ENCODE measurements at places on chromosomes 7 and 10.

GRCh38 chr7:34036051-34036920, 130.9 kb downstream of the BMPER start:
- no peak for DNase-seq

DNA sequence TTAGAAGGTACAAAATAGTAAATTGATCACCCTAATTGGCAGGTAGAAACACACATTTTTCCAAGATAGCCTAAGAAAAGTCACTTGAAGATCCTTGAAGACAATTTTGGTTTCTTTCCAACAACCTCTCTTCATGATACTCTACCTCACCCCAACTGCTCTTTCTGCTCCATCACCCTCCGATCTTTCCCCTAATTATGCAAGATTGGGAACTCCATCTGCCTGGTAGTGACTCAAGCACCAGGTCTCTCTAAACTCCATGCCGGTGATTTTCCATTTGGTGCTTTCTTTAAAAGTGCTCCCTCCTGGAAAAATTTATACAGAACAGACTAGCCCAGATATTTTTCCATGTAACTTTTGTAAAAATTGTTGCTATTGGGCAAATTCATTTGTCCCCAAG, 1.1 kb upstream of the AKR1B1 start:
- no peak for DNase-seq

DNA sequence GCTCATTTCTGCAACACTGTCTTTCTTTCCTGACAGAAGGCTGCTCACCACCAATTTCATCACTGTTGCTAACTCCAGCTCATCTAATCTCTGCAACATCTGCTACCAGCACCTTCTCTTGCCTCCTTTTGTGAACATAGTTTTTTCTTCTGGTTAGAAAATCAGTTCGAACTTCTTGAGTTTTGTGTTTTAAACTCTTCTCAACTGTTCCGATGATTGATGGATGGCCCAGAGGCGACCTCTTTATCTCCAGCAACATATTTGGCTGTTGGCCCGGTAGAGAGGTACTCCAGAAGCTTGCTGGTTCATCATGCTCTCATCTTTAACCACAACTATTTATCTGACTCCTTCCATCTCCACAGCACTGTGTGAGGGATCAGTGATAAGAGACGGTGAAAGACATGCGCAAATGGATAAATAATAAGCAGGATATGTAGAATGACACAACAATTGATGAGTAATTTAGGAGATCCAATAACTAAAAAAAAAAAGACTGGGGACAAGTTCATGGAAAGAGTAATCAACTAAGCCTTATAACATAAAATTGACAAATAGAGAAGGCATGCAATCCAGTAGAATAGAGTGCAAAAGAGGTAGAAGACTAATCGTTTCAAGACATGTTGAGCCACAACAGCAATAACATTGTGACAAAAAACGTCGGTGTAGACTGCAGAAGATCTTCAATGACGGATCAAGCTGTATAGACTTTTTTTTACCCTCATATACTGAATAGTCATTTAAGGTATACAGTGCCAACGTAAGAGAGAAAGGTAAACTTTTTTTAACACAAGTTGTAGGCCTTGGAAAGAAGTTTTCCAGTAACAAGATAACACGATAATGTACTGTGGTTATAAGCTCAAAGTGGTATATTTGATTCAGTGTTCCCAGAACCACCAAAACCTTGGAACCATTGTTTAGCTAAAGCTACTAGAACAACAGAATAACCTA, 152.2 kb downstream of the CRPPA start:
- no peak for DNase-seq

DNA sequence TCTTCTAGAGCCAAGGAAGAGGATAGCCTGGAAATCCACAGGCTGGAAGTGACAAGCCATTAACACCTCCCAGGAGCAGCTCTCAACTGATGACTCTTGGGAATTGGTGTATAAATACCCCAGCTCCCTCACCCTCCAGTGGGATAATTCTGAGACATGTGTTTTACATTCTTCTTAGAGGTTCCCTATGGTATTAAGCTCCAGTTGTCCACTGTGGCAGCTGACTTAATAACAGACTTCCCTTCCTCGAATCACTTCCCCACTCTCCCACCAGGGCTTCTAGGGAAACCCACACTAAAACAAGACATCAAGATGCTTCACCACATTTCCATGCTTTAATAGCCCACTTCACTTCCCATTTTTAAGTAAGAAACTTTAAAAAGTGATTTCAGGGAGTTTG, 47.2 kb downstream of the FAM107B start:
- no peak for DNase-seq

DNA sequence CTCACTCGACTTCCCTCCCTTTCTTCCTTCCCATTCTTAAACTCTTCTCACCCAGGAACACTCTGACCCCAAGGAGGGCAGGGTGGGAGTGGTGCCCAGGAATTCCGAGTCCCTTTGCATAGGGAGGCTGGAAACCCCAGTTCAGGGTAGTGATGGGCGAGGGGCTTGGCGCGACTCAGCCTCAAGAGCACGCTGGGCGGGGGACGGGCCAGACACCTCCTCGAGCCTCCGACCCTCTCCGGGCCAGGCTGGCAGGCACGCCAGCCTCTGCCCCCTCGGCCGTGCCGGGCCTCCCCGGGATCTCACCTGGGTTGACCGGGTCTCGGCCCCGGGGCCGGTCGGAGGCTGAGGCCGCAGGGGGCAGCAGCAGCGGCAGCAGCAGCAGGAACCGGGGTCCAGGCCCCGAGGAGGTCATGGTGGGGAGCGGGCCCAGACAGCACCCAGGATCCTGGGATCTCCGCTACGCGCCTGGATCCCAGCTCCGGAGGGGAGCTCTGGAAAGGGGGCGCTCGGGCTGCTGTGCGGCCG, 457 bp downstream of the PLOD3 start:
- DNase-seq, result no peak

DNA sequence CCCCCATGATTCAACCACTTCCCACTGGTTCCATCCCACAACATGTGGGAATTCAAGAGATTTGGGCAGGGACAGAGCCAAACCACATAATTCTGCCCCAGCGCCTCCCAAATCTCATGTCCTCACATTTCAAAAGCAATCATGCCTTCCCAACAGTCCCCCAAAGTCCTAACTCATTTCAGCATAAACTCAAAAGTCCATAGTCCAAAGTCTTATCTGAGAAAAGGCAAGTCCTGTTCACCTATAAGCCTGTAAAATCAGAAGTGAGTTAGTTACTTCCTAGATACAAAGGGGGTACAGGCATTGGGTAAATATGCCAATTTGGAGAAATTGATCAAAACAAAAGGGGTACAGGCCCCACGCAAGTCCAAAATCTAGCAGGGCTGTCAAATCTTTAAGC, 272.9 kb downstream of the MAGI2 start:
- DNase-seq, result no peak

DNA sequence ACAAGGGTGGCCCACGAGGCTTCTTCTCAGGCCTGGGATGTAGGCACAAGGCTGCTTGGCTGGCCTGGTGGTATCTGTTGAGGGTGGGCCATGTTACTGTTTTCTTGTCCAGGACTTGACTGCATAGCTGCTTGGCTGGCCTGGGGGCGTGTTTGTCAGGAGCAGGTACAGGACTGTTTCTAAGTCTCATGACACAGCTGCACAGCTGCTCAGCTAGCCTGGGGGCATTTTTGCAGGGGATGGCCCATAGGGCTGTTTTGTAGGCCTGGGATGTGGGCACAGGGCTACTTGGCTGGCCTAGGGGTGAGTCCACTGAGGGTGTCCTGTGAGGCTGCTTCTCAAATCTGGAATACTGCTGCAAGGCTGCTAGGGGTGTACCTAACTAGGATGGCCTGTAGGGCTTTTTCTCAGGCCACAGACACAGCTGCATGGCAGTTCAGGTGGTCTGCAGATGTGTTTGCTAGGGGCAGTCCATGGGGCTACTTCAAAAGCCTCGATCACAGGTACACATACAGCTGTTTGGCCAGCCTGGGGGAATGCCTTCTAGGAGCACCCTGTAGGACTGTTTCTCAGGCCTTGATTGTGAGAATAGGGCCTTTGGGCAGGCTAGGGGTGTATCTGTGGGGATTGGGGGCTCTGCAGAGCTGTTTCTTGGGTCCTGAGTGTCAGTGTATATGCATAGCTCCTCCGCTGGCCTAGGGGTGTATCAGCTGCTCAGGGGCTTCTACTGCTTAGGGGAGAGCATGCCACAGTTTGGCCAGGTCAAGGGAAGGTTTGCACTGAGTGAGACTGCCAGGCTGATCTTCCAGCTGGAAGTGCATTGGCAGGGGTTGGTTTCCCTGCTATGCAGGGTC, 26.6 kb upstream of the PLA2G12B start:
- no peak for DNase-seq

DNA sequence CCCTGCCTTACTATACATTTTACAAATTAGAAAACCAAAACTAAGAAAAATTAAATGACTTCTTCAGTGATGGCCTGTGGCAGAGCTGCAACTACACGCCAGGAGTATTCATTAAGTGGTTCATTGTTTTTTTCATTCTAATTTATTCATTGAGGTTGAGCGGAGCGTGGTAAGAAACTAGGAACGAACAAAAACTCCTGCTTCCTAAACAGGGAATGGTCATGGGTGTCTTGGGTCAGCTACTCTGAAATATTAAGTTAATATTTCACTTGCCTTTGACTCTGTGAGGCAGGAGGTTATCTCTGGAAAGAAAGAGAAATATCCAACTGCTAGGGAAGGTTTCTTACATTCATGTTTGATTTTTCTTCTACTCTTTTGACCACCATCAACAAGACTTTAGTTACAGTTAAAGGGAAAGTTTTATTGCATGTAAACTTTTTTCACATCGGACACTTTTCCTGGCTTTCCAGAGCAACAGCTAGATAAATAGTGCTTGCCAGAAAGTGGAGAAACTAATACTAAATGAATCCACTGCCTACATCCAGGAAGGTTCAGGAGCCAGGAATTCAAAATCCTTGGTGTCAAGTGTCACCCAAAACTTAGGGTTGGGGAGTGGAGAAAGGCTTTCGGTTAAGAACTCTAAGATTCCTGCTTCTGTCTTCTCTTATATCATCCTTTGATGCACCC, 896 bp upstream of the GNG11 start:
- peak; percentile 59 for DNase-seq

GRCh38 chr10:12435348-12435747, 86.0 kb downstream of the CAMK1D start:
- DNase-seq, result no peak

Data from T47D (cell line).